ENCODE measurements at places on chromosomes 4 and X.

GRCh38 chr4:79181190-79181589 is 144.7 kb downstream of the NAA11 start:
- DNase-seq = no peak

DNA sequence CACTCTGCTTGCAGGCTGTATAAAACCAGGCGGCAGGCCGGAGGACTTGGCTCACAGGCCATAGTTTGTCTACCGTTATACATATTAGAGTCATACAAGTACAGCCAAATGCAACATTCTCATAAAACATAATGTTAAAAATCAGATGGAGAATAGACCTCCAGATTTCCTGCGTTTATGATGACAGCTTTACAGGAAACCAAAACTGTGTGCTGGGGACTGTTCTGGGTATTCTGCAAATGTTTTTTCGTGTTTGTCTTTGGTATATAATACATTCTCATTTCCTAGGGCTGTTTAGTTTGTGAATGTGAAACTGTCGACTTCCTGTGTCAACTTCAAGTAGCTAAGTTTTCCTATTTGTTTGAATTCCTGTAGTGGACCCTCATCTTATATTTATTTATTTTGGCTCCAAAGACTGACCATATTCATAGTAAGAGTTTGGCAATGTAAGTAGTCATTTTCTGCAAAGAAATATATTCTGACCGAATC is 79.5 kb upstream of the FAM9C start:
- DNase-seq = no peak

GRCh38 chr4:173935622-173936405 is 347.7 kb downstream of the FBXO8 start:
- DNase-seq = no peak

- DNase-seq = peak; percentile 53
Measured at GRCh38 chr4:1239141-1239949, 9.6 kb downstream of the CTBP1 start.

DNA sequence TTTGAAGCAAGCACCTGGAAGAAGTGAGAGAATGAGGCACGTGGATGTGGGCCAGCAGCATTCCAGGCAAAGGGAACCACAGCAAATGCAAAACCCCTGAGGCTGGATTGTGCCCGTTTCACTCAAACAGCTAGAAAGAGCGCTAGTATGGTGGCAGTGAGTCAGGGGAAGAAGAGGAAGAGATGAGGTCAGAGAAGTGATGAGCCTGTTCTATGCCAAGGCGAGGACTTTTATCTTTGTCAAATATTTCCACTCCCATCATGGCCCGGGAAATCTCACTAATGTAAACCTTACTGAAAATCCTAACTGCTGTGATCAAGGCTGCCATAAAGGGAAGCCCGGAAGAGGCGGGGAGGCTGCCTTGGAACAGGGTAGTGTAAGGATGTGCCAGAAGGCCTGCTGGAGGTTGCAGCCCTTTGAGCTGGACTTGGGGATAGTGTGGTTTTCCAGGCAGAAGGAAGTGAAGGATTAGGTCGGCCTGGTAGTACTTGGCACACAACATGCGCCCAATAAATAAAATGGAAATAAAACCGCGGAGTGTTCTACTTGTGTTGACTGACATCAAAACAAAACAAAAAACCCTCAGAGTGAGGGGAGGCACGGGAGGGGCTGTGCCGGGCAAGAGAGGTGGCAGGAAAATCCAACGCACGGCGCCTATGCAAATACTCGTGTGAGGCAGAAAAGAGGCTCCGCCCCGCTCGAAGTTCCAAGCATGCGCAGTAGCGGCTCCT is 1.2 kb upstream of the CDK16 start:
- DNase-seq = peak; percentile 64

DNA sequence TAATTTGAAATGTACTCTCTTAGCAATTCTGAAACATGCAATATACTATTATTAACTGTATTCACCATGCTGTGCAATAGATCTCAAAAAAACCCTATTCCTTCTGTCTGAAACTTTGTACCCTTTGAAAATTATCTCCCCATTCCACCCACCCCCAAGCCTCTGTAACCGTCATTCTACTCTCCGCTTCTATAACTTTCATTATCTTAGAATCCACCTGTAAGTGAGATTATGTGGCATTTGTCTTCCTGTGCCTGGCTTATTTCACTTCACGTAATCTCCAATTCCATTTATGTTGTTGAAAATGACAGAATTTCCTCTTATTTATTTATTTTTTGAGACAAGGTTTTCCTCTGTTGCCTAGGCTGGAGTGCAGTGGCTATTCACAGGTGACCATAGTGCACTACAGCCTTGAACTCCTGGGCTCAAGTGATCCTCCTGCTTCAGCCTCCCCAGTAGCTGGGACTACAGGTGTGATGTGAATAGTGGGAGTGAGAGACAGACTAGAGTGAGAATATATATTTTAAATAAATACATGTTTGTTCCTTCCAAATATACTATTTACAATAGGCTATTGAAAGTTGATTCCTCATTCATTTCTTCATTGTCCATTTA is 30.5 kb downstream of the VSIG4 start:
- no peak for DNase-seq

DNA sequence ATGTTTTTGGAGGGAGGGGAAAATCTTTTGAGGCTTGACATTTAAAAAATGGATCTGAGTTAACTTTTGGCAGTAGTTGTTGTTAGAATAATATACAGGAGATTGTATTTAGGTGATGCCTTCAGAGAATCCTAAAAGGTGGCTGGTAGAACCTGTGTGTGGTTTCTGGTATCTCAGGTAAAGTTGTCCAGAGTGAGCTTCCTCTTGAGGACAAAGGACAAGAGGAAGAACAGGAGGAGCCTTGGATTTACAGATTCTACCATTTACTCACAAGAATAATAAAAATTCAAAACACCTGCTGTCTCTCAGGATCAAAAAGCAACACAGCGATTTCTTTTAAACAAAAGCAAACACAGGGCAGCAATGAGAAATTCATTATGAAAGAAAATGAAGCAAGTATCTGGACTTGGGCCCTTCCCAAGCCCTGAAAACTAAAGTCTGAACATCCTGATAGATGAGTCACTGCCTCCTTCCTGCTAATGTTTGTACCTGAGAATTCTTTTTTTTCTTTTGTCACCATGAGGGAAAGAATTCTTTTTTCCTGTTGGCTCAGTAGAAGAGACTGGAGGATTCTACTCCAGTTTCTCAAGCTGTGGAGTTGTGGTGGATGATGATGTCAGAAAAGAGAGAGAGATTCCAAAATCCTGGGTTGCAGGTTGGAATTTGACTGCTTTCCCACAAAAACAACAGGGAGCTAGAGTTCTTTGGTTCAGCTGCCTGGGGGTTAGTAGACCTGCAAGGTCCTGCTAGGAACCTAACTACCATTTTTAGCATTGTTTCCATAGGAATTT is 31.5 kb upstream of the RAPGEF2 start:
- no peak for DNase-seq

DNA sequence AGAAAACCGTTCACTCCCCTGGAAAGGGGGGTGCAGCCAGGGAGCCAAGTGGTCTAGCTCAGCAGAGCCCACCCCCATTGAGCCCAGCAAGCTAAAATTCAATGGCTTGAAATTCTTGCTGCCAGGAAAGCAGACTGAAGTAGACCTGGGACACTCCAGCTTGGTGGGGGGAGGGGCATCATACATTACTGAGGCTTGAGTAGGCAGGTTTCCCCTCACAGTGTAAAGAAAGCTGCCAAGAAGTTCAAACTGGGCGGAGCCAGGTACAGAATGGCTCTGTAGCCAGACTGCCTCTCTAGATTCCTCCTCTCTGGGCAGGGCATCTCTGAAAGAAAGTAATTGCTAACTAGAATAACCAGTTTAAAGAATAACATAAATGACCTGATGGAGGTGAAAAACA is 372.3 kb upstream of the F9 start:
- DNase-seq = no peak

- no peak for DNase-seq
Measured at GRCh38 chrX:110175696-110176095, 142.2 kb downstream of the AMMECR1 start.

DNA sequence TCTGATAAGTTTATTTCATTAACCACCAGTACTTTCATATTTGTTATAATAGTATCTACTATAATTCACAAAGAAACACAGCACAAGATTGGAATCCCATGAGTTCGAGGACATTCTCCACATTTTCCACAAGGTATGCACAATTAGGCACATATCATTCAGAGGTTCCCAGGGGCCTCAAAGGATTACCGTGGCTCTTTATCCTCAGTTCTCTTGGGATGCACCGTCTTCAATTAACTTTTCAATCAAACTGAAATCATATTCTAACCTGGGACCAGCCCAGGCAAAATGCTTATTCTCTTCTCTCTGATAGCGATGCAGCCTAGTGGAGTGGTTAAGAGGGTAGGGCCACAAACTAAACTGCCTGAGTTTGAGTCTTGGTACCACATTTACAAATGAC is 242.6 kb upstream of the RASGEF1B start:
- no peak for DNase-seq

DNA sequence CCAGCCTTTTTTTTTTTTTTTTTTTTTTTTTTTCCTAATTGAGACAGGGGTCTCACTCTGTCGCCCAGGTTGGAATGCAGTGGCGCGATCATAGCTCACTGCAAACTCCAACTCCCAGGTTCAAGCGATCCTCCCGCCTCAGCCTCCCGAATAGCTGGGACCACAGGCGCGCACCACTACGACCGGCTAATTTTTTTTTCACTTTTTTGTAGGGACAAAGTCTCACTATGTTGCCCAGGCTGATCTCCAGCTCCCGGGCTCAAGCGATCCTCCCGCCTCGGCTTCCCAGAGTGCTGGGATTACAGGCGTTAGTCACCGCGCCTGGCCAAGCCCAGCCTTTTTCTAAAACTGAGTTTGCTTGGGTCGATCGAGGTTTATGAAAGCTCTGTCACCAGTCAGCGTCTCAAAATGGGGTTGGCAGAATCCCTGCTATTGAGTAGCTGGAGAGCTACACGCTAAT is 1.3 kb upstream of the OTUD5 start:
- DNase-seq = no peak

DNA sequence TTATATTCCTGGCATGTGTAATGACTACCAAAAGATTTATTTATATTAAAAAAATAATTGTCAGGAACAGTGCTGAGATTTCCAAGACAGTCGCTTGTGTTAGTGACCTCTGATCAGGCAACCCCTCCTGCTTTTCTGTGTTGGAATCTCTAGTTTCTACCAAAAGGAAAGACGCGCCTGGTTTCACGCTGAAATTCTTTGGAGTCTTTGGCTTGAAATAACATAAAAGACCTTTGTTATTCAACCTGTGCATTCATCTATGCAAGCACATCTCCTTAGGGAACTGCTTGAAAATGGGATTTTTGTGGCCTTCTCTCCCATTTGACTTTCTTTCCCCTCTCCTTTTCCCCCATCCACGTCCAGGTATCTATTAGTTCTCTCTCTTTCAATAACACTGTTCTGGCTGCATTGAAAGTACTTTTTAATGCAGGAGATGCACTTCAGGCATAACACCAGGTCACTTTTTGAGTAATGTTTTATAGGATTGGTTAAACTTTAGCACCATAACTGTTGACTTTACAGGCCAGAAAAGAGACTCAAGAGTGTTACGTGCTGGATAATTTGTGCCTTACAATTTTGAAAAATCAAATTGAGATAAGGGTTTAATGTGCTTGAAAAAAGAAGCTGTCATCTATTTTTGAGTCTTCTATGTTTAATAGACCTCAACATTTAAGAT is 172.7 kb downstream of the GPAT3 start:
- DNase-seq = no peak

DNA sequence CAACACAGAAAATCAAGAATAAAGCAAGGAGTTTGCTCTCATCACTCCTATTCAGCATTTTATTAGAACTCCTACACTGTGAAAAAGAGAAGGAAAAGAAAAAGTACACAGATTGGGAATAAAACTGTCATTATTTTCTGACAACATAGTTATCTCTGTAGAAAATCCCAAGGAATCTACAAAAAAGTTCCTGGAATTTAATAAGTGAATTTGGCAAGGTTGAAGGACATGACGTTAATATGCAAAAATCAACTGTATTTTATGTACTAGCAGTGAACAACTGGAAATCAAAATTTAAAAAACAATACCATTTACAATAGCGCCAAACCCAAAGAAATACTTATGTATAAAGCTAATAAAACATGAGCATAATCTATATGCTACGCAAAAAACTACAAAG is 26.3 kb downstream of the CHIC2 start:
- DNase-seq = no peak

DNA sequence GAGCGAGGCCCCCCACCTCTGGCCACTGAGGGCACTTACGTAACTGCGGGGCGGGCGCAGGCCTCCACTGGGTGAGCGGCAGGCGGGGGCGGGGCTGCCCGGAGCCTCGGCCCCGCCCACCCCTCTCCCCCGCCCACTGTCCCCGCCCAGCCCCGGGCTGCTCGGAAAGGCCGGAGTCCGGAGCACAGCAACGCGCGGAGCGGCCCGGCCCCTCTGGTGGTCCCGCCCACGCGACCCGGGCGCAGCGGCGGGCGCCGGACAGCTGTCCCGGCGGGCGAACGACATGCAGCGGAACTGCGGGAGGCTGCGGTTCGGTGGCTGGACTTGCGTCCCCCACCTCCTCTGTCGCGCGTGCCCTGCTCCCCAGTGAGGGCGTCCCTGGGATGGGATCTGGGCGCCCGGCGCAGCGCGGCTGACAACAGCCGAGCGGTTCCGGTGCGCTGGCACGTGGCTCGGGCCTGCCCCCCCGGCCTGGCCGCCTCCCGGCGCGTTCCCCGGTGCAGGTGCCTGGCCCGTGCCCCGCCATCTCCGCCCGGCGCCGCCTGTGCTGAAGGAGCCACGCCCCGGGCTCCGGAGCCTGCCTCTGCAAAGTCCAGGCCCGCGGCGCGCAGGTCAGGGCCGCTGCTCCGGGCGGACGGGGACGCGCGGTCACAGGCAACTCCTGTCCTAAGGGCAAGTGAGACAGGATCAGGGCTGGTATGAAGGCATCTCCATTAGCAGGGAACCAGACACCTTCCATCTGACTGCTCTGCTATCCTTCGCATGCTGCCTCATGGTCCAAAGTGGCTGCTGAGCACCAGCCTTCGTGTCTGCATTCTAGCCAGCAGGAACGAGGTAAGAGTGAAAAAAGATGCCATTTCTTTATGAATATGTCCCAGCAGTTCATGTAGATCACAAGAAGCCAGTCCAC is 21.8 kb upstream of the JAKMIP1 start:
- peak; percentile 74 for DNase-seq

GRCh38 chr4:112270640-112271421 is 14.9 kb downstream of the TIFA start:
- DNase-seq = no peak

GRCh38 chr4:147704846-147705245 is 20.9 kb upstream of the PRMT9 start:
- no peak for DNase-seq

- no peak for DNase-seq
Measured at GRCh38 chr4:6591313-6591712, 16.3 kb downstream of the MAN2B2 start.

DNA sequence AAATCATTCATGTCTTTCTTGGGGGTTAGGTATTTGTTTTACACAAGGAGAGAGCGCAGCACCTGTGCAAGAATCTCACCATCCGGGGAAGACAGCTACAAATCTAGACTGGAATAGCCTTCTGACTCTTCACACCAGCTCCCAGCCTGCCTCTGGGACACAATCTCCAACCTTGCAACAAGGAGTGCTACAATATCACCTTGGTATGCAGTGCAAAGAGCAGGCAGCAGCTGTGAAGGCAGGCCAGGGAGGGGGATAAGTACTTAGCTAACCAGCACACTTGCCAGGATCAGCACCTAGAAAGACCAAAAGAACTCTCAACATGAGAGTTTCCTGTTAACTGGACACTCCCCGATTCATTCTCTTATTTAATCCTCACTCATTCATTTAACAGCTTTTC is 235.3 kb downstream of the AR start:
- no peak for DNase-seq

GRCh38 chr4:82745173-82745842 is 53.3 kb downstream of the SCD5 start:
- DNase-seq = no peak
